ENCODE measurements at places on chromosomes 2 and 18. TPM values are rescaled to one million over a fixed set of nuclear protein-coding genes. Genes with fewer than 3 reads are reported as not detected.

DNA sequence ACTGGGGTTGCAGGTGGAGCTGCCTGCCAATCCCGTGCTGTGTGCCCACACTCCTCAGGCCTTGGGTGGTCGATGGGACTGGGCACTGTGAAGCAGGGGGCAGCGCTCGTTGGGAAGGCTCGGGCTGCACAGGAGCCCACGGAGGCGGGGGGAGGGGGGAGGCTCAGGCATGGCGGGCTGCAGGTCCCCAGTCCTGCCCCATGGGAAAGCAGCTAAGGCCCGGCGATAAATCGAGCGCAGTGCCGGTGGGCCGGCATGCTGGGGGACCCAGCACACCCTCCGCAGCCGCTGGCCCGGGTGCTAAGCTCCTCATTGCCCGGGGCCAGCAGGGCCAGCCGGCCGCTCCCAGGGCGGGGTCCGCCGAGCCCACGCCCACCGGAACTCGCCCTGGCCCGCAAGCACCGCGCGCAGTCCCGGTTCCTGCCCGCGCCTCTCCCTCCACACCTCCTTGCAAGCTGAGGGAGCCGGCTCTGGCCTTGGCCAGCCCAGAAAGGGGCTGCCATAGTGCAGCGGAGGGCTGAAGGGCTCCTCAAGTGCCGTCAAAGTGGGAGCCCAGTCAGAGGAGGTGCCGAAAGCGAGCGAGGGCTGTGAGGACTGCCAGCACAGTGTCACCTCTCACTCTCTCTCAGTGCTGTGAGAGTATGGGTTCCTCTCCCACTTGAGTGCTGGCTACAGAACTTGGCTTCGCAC is 1210.6 kb upstream of the NXPH2 start:
- no peak for DNase-seq
- no peaks in the 10 kb centered on the region for H3K4me1 ChIP-seq
- H3K27ac ChIP-seq, result no peak overlapping the region
- no peaks in the 10 kb centered on the region for H3K27me3 ChIP-seq

DNA sequence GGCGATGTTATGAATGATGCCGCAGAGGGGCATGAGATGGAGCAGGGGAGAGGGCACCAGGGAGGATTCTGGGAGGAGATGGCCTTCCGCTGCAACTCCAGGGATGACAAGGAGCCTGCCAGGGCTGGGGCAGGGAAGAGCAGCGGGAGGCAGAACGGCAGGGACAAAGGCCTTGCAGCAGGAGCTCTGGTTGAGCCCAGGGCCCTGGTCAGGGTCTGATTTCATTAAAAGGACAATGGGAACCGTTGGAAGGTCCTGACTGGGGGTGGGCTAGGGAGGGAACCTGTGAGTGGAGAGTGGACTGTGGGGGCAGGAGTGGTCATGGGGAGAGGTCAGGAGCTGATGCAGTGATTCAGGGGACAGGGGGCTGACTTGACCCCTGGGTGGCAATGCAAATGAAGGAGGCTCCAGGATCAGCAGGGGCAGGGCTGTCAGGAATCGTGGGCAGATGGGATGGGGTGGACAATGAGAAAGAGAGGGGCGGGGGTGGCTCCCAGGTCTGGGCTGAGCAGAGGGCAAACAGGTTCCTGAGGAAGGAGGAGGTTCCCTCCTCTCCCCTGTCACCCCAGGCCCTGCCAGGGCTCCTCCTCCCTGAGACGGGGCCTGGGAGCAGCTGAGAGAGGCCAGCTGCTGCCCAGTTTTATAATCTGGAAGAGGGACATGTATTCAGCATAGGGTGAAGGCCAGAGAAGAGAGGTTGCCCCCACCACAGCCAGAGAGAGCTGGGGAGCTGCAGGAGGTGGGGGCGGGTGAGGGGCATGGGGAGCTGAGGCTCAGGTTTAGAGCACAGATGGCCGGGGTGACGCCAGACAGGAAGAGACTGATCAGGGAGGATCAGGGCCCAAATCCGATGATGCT is 7.3 kb upstream of the DUSP2 start:
- H3K27me3 ChIP-seq, result no peaks in the 10 kb centered on the region
- no peak overlapping the region for H3K4me3 ChIP-seq
- H3K4me1 ChIP-seq, result peaks cover 99% of the 10 kb centered on the region
- H3K36me3 ChIP-seq, result no peaks in the 10 kb centered on the region
- H3K27ac ChIP-seq, result peak overlapping the region; percentile 89
- DNase-seq, result no peak

DNA sequence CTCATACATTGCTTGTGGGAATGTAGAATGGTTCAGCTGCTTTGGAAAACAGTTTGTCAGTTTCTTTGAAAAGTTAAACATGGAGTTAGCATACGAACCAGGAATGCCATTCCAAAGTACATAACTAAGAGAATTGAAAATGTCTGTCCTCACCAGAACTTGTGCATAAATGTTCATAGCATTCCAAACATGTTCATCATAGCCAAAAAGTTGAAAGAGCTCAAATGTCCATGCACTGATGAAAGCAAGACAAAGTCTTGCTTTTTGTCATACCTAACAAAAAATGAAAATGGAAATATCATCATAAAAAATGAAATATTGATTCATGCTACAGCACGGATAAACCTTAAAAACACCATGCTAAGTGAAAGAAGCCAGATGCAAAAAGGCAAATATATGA is 408.8 kb upstream of the UBE2E3 start:
- H3K4me3 ChIP-seq, result no peak overlapping the region
- no peaks in the 10 kb centered on the region for H3K36me3 ChIP-seq
- no peaks in the 10 kb centered on the region for H3K27me3 ChIP-seq
- H3K27ac ChIP-seq, result no peak overlapping the region
- DNase-seq, result no peak

DNA sequence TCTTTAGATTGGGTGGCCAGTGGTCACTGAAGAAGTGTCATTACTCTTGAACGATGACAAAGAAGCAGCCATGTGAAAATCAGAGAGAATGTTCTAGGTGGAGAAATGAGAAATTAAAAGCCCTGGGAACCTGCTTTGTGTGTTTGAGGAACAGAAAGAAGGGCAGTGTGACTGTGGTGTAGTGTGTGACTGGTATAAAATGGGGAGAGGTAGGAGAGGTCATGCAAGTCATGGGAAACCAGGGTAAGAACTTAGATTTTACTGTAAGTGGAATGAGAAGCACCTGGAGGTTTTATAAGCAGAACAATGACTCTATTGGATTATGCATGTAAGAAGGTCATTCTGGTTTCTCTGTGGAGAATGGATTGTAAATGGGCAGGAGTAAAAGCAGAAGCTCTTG is 12.2 kb downstream of the ICOS start:
- DNase-seq, result no peak
- peaks cover under 1% of the 10 kb centered on the region for H3K36me3 ChIP-seq
- no peak overlapping the region for H3K27ac ChIP-seq
- H3K4me3 ChIP-seq, result no peak overlapping the region
- H3K27me3 ChIP-seq, result no peaks in the 10 kb centered on the region

- H3K27ac ChIP-seq, result no peak overlapping the region
- DNase-seq, result no peak
- no peaks in the 10 kb centered on the region for H3K27me3 ChIP-seq
- H3K36me3 ChIP-seq, result no peaks in the 10 kb centered on the region
Measured at GRCh38 chr2:150994076-150994475, 267.6 kb downstream of the RBM43 start.

DNA sequence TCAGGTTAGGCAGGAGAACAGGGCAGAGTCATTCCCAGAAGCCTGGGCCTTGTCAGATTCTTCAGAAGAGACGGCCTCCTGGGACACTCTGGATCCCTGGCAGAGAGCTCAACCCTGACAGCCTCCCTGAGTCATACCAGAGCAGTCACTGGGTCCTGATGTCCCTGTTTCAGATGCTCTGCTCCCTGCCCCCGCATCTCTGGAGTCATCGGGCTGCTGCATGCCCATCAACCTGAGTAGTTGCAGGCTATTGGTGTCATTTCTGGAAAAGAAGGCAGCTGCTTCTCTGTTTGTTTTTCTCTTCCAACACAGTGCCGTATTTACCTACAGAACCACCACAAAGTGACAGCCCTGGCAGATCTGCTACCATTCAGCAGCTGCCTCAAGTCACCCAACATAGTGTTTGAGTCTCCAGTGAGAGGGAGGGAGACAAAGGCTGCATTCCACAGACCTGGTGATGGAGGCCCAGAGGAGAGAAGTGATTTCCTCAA is 145.1 kb downstream of the B3GNT2 start:
- no peak for DNase-seq
- H3K36me3 ChIP-seq, result no peaks in the 10 kb centered on the region
- no peaks in the 10 kb centered on the region for H3K4me1 ChIP-seq
- H3K27ac ChIP-seq, result no peak overlapping the region
- no peak overlapping the region for H3K4me3 ChIP-seq

GRCh38 chr2:139872503-139872902 is 1092.3 kb upstream of the NXPH2 start:
- H3K27ac ChIP-seq, result no peak overlapping the region
- no peaks in the 10 kb centered on the region for H3K36me3 ChIP-seq
- H3K4me3 ChIP-seq, result no peak overlapping the region
- DNase-seq, result no peak

DNA sequence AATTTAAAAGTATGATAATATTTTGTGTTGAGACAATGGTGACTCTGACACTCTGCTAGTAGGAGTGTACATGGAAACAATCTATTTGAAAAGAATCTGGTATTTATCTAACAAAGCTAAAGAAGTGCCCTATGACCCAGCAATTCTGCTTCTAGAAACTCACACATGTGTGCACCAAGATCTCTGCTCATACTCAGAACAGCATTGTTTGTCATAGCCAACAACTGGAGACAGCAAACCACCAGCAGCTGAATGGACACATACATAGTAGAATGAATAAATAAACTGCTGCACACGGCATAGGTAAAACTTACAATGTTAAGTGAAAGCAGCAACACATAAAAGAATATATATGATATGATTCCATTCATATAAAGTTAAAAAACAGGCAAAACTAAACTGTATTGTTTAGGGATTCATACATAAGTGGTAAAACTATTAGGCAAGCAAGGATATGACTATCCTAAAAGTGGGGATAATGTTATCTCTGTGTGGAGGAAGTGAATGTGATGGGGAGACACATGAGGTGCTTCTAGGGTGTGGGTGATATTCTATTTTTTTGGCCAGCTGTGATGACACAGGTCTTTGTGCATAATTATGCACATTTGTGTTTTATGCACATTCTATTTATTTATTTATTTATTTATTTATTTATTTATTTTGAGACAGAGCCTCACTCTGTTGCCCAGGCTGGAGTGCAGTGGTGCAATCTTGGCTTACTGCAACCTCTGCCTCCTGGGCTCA is 71.1 kb downstream of the RFTN2 start:
- no peak overlapping the region for H3K4me3 ChIP-seq
- no peaks in the 10 kb centered on the region for H3K27me3 ChIP-seq
- no peak overlapping the region for H3K27ac ChIP-seq
- H3K4me1 ChIP-seq, result no peaks in the 10 kb centered on the region
- DNase-seq, result no peak
- no peaks in the 10 kb centered on the region for H3K36me3 ChIP-seq

DNA sequence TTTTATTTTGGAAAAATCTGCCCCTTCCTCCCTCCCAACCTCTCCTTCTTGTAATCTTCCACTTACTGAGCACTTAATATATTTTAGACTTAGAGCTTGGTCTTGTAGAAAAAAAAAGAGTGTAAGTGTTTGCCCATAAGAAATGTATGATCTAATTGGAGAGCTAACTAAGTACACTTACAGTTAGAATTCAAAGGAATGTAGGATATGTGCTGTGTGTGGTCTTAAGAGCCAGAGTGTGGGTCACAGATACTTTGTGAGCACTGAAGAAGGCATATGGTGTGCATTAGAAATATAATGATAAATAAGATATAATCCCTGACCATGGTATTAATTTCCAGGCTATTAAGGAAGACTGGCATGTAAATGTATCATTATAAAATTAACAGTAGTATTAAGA is 91.8 kb upstream of the ZNF521 start:
- no peak for DNase-seq
- no peak overlapping the region for H3K27ac ChIP-seq
- H3K4me1 ChIP-seq, result no peaks in the 10 kb centered on the region
- no peaks in the 10 kb centered on the region for H3K27me3 ChIP-seq
- H3K4me3 ChIP-seq, result no peak overlapping the region

DNA sequence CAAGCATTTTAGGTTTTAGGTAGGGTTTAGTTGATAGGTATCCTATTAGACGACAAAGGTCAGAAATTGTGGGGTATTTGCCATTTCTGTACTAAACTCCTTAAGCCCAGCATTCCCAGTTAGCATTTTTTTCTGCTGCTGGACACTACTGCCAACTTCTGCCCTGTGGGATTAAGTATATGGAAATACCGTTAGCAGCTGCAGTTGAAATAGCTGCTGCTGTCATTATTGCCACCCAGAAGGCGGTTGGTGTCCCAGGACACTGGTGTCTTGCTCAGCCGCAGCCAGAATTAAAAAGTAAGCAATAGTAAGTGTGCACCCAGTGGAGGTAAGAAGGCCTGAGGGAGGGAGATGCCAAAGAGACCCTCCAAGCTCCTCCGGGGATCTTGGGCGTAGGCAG is 1.9 kb upstream of the UXS1 start:
- H3K27me3 ChIP-seq, result no peaks in the 10 kb centered on the region
- H3K27ac ChIP-seq, result no peak overlapping the region
- peaks cover 9% of the 10 kb centered on the region for H3K4me1 ChIP-seq
- H3K4me3 ChIP-seq, result no peak overlapping the region

GRCh38 chr2:88574445-88574844 is 52.8 kb downstream of the EIF2AK3 start:
- no peak overlapping the region for H3K4me3 ChIP-seq
- H3K27ac ChIP-seq, result no peak overlapping the region
- no peaks in the 10 kb centered on the region for H3K27me3 ChIP-seq
- H3K4me1 ChIP-seq, result no peaks in the 10 kb centered on the region

GRCh38 chr2:66957677-66958076 is 439.5 kb upstream of the ETAA1 start:
- no peak overlapping the region for H3K27ac ChIP-seq
- H3K4me1 ChIP-seq, result no peaks in the 10 kb centered on the region
- H3K36me3 ChIP-seq, result no peaks in the 10 kb centered on the region
- H3K4me3 ChIP-seq, result no peak overlapping the region
- H3K27me3 ChIP-seq, result no peaks in the 10 kb centered on the region

DNA sequence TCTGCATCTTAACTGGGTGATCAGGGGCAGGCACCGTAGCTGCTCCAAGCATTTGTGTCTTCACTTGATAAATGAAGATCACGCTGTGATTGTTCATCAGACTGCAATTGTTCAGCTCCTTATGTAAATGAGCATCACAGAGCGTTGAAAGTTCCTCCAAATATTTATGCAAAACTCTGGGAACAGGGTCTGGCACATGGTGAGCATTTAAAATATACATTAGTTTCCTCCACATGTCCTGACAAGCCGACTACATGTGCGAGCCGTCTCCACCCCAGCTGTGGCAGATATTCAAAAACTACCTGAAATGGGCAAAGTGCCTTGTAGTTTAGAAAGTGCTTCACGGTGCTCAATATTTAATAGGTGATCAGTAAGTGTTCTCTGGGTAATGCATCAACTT is 175.1 kb upstream of the ID2 start:
- no peak overlapping the region for H3K27ac ChIP-seq
- H3K4me3 ChIP-seq, result no peak overlapping the region
- DNase-seq, result no peak

GRCh38 chr2:51650769-51651168 is 618.8 kb upstream of the NRXN1 start:
- H3K4me3 ChIP-seq, result no peak overlapping the region
- no peak overlapping the region for H3K27ac ChIP-seq
- H3K27me3 ChIP-seq, result no peaks in the 10 kb centered on the region

- no peak overlapping the region for H3K4me3 ChIP-seq
- H3K4me1 ChIP-seq, result peaks cover 2% of the 10 kb centered on the region
- no peaks in the 10 kb centered on the region for H3K27me3 ChIP-seq
Measured at GRCh38 chr18:54119524-54120019, 104.9 kb downstream of the MBD2 start.

The SERPINB12 gene
- 2.6 TPM for total RNA-seq

The DTNA gene
- 1.7 TPM for total RNA-seq

The AFF3 gene
- 9.7 TPM for total RNA-seq

The SERPINB13 gene
- total RNA-seq, result 0.99 TPM

The SH3BP4 gene
- 6.2 TPM for total RNA-seq

The ZNF385B gene
- total RNA-seq, result 0.14 TPM

The CDH7 gene
- total RNA-seq, result 2.5 TPM

Data from thymus (tissue), 14 donors.